ENCODE measurements at places on chromosomes 7 and 10. TPM values are rescaled to one million over a fixed set of nuclear protein-coding genes. Genes with fewer than 3 reads are reported as not detected.

GRCh38 chr7:130481898-130482297 is 10.0 kb upstream of the MEST start:
- H3K27ac ChIP-seq, result no peak overlapping the region
- H3K4me1 ChIP-seq, result peaks cover 19% of the 10 kb centered on the region
- DNase-seq, result no peak
- no peak overlapping the region for H3K4me3 ChIP-seq
- H3K27me3 ChIP-seq, result peaks cover 29% of the 10 kb centered on the region

BLNK gene
- not detected for total RNA-seq

- H3K27ac ChIP-seq, result no peak overlapping the region
- H3K4me3 ChIP-seq, result no peak overlapping the region
- no peaks in the 10 kb centered on the region for H3K36me3 ChIP-seq
- no peaks in the 10 kb centered on the region for H3K27me3 ChIP-seq
- H3K4me1 ChIP-seq, result no peaks in the 10 kb centered on the region
Observed at GRCh38 chr7:132055336-132056120, 499.1 kb upstream of the PODXL start.

SERPINE1 gene
- 0.47 TPM for total RNA-seq

All from activated CD8-positive, alpha-beta T cell treated with anti-CD3 and anti-CD28 coated beads, Interleukin-2, amount 10 ng/mL, durations not matched to agents 7 days and 5 days (primary cell).